ENCODE measurements at places on chromosomes 11 and 22.

DNA sequence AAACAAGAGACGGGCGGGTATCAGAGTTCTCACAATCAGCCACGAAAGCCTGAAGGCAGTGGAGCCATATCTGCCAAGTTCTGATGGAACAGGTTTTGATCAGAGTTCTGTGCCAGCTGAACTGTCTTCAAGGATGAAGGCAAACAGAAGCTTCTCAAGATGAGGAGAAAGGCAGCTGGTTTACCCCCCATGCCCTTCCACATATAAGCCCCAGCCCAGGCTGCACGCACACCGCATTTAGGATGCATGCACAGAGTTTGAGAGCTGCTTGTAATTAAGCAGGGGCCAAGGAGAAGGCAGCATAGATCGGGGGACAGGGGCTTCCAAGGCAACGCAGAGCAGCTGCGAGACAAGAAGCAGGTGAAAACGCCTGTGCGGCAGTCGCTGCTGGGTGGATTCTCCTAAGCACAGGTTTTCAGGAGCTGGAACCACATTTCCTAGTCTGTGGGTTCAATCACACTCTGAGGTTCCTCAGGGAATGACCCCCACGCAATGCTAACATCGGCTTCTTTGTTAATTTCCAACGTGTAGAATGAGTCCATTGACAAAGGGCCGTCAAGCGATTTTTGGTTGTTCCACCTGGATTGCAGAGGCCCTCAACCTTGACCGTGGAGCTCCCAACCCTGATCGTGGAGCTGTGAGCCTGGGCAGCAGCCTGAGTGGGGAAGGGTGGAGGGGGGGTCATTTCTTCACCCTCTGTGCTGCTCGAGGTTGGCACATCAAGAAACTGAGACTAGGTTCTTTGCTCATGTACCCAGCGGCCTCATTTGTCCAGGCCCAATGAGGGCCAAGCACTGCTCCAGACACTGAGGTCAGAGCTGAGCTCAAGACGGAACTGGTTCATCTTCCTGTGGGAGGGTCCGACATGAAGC, 81.7 kb upstream of the SHISAL1 start:
- no peak for DNase-seq

DNA sequence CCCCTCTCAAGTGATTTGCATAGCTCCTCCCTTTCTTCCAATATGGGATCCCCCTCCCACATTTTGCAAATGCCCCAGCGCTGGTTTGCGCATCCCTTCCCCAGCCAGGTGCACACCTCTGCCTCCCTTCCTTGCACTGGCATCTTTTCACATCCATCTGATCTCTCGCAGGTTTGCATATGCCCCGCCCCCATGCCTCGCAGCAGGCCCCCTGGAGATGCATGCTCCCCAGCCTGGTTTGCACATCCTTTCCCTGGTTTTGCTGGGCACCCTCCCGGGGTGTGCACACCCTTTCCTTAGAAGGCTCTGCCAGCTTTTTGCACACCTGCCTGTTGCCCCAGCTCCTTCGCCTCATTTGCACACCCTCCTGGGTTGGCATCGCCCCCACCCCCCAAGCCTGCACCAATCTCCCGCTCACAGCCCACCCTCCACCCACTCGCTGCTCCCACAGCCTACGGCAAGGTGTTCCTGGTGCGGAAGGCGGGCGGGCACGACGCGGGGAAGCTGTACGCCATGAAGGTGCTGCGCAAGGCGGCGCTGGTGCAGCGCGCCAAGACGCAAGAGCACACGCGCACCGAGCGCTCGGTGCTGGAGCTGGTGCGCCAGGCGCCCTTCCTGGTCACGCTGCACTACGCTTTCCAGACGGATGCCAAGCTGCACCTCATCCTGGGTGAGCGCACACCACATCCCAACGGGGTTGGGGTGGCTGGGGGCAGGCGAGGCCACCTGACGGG, 917 bp downstream of the RPS6KA4 start:
- DNase-seq: no peak

DNA sequence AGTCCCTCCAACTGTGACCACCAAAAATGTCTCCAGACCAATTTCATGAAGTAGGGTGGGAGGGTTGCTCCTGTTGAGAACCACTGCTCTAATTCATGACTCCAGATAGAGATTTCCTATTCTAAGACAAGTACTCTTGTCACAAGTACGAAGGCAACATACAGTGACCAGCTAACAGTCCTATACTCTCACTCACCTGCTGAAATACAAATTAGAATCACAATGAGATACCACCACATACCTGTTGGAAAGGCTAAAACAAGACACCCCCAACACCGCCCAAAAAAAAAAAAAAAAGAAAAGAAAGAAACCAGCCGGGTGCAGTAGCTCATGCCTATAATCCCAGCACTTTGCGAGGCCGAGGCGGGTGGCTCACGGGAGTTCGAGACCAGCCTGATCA, 310.5 kb downstream of the SWAP70 start:
- DNase-seq: no peak

GRCh38 chr11:96254087-96254486, 88.9 kb downstream of the MAML2 start:
- DNase-seq: no peak

GRCh38 chr11:10608584-10608983, 40.1 kb upstream of the LYVE1 start:
- no peak for DNase-seq

DNA sequence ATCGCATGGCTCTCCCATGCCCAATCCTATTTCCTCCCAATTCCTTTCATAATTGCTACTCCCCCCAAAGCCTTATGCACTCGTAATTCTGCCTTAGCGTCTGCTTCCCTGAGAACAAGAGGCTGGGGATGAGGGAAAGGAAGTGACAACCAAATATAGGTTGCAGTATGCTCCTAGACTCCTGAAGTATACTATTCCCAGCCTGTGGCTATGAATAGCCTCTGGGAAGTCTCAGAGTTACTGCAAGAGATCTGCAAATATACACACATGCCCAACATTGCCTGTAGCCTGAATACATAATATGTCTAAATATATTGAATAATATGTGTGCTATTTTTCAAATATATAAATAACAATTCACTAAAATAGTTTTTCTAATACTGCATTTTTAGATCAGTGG, 96.1 kb upstream of the CD44 start:
- no peak for DNase-seq

DNA sequence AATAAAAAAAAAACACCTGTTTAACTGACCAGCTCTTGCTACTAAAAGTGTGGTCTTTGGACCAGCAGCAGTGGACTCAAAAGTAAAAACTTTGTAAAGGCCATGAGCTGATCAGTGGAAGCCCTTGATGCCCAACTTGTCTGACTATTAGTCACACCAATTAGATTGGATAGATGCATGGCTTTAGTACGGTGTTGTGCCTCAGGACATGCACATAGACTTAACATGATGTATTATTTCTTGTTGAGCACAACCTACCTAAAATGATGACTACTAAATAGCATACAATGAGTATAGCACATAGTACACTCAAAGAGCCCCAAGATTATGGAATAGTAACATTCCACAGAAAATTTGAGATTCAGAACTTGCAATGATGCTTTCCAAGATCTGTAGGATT, 95.1 kb upstream of the FIBIN start:
- DNase-seq: no peak

DNA sequence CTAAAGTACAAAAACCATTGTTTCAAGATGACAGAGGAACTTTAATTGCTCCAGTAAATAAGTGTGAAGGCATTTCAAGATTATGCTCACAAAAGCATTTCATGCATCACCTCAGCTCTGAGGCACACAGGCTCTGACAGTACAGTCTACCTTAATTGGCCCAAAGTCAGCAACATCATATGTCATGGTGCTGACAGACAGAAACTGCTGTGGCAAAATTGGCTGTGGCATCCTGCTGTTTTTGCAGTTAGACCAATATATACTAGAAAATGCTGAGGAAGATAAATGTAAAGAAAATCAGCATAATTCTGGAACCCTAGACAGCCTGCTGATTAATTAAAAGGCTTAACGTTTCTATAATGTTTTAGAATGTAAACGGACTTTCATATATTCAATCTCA, 34.9 kb upstream of the PPP2R1B start:
- DNase-seq: no peak

DNA sequence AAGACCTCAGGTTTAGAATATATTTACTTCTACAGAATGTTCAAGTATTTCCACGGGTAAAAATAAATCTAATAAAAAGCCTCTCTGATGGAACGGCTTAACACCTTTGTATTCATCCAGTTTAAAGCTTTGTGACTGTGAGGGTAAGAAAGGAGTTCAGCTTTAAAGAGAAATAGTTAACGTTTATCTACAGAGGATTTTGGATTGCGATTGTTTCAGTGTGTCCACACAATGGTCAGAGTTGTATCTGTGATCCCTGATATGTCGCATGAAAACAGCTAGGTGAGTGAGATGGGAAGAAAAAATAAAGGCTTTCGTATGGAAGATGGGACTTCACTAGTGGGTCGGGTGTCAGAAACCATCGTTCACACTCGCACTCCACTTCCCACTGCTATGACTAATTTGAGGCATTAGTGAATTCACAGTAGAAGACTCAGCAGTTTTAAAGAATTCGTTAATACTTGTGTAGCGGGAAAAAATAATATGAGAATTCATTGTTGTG, 1.6 kb downstream of the APLP2 start:
- DNase-seq: no peak

Data from substantia nigra (tissue), 51 donors.